WTC11 (cell line): ENCODE measurements at places on chromosomes 5 and 9.

DNA sequence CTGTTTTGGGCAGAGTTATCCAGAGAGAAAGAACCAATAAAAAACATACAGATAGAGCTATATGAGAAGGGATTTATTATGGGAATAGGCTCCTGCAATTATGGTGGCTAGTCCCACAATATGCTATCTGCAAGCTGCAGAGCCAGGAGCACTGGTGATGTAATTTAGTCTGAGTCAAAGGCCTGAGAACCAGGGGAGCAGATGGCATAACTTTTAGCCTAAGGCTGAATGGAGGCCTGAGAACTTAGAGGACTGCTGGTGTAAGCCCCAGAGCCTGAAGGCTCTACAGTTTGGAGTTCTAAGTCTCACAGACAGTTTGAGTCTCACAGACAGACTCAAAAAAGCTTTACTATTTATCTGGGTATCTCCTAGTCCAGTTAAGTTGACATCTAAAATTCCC is 263.8 kb downstream of the FBXL7 start:
- DNase-seq = no peak

- no peak for DNase-seq
These were observed 49.4 kb downstream of the POU5F2 start for GRCh38 chr5:93691997-93692396.

- no peak for DNase-seq
These were observed 77.4 kb downstream of the SLIT3 start for GRCh38 chr5:169223595-169223953.

GRCh38 chr5:41065691-41066335 is 5.3 kb downstream of the MROH2B start:
- DNase-seq = no peak

DNA sequence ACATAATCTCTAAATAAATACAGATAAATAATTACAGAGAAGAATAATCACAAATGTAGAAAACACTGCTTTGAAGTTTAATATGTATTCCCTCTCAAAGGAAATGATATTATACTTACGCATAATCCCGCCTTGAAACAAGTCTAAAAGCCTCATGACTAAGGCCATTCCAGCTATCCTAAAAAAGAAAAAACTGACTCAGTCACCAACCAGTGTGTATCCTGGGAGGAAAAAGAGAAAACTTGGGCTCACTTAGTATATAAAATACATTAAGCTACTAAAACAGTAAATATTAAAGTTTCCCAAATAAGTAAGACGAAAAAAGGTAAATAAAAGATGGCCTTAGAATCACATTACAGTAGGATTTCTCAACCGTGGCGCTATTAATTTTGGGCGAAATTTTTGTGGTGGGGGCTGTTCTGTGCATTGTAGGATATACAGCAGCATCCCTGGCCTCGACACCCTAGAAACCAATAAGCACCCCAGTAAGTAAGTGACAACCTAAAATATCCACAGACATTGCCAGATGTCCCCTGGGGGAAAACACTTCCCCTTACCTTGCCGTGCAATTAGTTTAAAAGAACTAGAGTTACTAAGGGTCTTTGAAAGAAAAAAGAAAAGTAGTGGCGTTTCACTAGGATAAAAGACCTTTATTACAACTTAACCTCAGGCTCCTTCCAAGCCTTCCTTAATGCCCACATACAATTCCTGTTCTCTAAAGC is 1.1 kb downstream of the HSPA9 start:
- no peak for DNase-seq

- no peak for DNase-seq
These were observed 11.5 kb upstream of the SPATA24 start for GRCh38 chr5:139415221-139415861.

- no peak for DNase-seq
These were observed 5.6 kb downstream of the JMY start for GRCh38 chr5:79241535-79241979.

GRCh38 chr9:23814243-23814642 is 11.8 kb downstream of the ELAVL2 start:
- DNase-seq = no peak

- DNase-seq = peak; percentile 10
These were observed 132.5 kb downstream of the OLFM1 start for GRCh38 chr9:135219676-135220600.

DNA sequence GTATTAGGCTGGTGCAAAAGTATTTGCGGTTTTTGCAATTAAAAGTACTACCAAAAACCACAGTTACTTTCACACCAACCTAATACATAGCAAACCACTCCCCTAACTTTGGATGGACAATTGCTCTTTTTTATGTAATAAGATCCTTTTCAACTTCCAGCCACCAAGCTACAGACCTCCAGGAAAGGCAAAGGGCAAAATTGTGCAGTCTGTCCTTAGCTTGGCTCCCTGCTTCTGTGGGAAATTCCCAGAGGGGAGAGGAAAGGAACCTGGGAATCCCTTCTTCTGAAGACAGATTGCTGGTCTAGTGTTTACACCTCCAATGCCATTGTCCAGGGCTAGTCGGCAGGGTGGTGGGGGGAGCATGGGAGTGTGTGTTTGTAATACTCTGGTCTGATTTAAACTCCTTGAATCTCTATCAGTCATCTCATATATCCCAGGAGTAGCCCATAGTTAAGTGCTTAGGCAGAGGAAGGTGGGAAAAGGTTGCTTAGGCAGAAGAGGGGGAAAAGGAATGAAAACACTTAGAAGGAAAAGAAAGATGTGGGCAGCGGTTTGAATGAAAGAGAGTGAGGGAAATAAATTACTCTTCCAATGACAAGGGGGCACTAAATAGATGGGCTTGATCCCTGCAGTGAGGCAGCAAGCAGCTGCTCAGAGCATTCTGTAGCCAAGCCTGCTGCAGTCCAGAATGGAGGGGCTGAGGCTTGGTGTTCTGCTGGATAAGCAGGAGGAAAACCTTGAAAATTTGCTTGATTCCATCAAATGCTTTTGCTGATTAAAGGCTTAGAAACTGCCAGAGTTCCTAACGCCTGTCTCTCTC is 86.9 kb upstream of the MAP1B start:
- DNase-seq = no peak

GRCh38 chr5:180990086-180990881 is 1.6 kb downstream of the BTNL3 start:
- DNase-seq = no peak

GRCh38 chr9:35619800-35620158 is 1.6 kb upstream of the CD72 start:
- no peak for DNase-seq

DNA sequence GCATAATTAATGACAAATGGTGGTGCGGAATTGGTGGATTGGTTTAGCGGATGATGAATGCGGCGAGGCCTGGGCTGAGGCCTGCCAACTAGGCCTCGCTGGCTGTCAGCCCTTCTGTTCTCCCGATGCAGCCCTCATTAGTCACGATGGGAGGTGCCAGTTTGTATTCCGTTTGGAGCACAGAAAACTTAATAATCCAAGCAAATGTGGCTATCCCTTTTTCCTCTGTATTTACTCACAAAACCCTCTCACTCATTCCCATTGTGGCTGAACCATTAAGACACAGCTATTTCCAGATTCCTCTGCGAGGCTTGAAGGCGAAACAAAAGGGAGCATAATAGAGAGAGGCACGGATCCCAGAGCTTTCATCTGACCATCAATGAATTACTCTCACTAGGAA is 114.3 kb downstream of the MVB12B start:
- DNase-seq = no peak

GRCh38 chr5:67257500-67257899 is 60.9 kb upstream of the CD180 start:
- DNase-seq = no peak

GRCh38 chr9:130756455-130757152 is 63.0 kb downstream of the EXOSC2 start:
- DNase-seq = no peak

DNA sequence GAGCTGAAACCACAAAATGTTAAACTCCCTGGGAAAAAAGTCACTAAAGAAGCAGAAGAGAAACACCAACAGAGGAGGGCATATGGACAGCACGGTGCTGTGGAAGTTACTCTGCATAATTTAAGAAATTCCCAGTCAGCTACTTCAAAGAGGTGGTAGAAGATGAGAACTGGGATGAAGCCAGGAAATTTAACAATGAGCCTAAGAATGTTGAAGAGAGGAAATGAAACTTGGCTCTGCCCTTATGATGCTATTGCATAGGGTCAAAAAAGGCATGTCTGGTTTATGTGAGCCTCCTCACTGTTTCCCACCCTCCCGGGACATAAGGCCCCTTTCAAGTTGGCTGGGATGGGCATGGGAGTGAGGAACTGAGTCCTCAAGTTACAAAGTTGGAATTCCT is 25.4 kb upstream of the SNX18 start:
- no peak for DNase-seq

GRCh38 chr5:1294835-1295649 is at the start of gene TERT:
Gene TERT (minus strand): TSS chr5:1295068. CDS start chr5:1294989, 79 bp downstream.
- DNase-seq = peak; percentile 88

GRCh38 chr5:131541762-131542161 is 93.3 kb downstream of the RAPGEF6 start:
- no peak for DNase-seq

DNA sequence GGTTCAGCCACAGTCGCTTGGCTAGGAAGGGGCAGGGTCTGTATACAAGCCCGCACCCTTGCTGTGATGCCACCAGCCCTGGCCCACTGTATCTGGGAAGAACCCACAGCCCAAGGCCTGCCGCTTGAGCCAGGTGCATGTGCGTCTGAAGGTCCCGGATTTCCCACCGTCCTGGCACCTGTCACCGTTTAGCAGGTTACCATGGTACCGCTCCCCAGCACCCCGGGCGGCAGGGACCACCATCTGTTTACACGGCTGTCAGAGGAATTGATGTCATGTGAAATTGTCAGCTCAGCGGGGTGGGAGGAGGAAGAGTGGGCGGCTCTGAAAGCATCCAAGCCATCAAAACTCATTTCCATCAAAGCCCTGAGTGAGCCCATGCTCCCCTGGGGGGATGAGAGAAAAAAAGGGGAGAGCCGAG is 92.7 kb downstream of the HRH2 start:
- DNase-seq = no peak
